ENCODE measurements at places on chromosomes 2 and 18.

GRCh38 chr18:68417166-68417799, 297.6 kb downstream of the TMX3 start:
- no peak for DNase-seq

- no peak for DNase-seq
Observed at GRCh38 chr2:167430447-167430846, 542.2 kb downstream of the XIRP2 start.

DNA sequence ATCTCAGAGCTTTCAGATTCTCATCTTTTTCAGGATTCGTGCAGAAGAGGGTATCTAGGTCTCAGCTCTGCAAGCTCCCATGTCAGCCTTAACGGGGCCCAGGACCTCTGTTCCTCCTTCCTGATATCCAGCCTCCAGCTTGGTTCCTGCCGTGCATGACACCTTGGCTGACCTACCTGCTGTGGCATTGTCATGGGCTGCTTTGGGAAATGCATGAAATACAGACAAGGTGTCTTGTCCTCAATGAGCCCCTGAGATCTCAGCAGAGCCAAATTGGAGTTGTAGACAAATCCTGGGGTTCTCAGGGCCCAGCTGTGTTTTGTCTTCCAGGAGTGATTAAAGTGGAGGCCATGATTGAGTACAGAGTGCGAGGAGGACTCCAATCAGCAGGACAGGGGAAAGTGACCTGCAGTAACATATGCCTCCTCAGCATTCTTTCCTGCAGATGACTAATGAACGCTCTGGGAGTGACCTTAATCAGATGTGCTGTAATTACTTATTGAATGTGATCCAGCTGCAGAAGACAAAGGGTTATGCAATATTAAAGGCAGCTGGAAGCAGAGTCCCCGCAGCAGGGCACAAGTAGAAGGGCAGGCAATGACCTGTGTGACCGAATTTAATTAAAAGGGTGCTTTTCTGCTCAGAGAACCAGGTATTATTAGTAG, 141.1 kb downstream of the CCBE1 start:
- no peak for DNase-seq

- DNase-seq = no peak
Observed at GRCh38 chr2:137929519-137929916, 34.8 kb upstream of the HNMT start.

DNA sequence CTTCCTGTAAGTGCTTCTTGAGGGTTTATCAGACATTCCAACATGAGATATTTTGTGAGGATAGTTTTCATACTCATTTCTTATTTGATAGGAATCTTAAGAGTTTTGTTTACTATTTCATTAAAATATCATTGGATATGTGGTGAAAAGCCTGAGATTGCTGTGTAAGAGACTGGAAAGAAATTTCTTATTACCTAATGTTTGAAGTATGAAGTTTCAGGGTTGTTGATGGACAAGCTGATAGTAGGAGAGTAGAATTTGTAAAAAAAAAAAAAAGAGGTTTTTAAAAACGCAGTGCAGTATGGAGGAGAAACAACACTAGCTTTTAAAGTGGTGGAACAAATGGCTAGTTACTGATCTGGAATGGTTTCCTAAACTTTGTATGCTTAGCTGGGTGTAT, 7.7 kb downstream of the EPB41L5 start:
- DNase-seq = no peak

DNA sequence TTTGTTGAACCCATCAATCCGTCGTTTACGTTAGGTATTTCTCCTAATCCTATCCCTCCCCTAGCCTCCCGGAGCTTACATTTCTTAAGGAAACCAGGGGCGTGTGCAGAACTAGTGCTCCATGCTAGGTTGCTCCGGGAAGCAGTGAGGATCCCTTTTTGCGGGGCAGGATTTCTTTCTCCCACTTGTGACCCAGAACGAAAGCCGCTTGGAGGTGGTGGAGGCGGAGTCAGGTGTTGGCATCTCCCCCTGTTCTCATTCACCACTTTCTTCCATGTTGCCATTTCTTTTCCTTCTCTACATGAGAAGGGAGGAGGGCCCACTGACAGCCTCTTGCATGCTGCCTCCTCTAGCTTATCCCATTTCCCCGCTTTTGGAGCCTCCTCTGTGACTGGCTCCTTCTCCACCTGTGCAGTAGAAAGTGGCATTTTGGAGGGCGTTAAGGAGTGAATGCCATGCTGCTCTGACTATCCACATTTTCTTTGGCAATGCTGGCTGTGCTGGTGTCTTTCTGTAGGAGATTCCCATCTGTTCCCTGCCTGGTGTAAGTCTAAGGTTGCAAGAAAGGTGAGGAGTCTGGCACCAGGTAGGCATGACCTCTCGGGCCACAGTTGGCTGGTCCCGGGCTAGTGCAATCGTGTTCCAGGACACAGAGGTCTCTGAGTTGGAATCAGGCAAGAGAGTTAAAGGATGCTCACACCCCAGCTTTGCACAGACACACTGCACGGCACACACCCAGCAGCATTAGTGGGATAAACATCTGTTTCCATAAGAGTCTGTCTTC, 89.5 kb downstream of the ACKR3 start:
- no peak for DNase-seq

DNA sequence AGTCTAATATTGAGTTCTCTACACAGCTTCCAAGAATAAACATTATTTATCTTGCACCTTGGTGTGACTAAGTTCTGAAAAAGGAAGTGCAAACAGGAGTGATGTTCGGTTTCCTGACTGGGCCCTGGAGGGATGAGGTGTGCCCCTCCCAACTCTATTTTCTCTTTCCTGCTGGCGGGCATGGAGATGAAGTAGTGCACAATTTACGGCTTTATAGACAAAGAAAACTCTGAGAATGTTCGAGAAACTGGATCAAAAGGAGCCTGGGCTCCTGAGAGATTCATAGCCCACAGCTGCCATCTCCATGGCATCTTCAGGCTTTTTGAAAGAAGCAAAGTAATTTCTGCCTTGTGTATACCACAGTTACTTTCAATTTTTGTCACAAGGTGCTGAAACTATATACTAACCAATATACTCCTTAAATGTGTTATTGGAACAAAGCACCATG, 22.3 kb downstream of the LRATD1 start:
- DNase-seq = no peak

DNA sequence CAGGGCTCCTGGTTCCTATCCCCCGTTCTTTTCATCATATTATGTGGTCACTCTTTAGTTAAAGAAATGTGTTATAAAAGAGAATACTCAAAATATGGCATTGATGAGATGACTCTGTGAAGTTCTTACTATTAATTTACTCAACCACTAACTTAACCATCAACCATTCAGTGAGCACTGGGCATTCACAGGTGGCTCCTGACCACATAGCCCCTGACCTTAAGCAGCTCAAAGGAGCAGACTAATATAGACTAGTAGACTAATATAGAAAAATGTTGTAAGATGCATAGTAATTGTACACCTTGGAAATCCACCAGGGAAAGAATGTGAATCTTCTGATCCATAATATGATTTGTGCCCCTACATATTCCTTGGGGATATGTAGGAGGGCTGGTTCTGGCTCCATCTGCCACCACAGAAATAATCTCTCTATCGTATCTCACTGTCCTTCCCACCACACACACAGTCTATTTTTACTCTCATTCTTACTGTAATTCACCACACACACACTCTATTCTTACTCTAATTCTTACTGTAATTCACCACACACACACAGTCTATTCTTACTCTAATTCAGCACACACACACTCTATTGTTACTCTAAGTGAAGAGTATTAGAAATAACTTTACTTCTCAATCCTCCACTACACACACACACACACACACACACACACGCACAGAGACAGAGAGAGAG, 188.9 kb upstream of the ITGA4 start:
- DNase-seq = no peak

GRCh38 chr18:40380686-40381439, 1574.2 kb upstream of the PIK3C3 start:
- DNase-seq = no peak

GRCh38 chr2:231680992-231681852, 27.1 kb upstream of the PTMA start:
- DNase-seq = no peak

GRCh38 chr18:3048820-3049349, 35.9 kb upstream of the LPIN2 start:
- DNase-seq = no peak

GRCh38 chr2:26846334-26847306, 1.3 kb upstream of the DPYSL5 start:
- DNase-seq = peak; percentile 55

- DNase-seq = no peak
Observed at GRCh38 chr2:197975931-197976519, 171.6 kb downstream of the PLCL1 start.

DNA sequence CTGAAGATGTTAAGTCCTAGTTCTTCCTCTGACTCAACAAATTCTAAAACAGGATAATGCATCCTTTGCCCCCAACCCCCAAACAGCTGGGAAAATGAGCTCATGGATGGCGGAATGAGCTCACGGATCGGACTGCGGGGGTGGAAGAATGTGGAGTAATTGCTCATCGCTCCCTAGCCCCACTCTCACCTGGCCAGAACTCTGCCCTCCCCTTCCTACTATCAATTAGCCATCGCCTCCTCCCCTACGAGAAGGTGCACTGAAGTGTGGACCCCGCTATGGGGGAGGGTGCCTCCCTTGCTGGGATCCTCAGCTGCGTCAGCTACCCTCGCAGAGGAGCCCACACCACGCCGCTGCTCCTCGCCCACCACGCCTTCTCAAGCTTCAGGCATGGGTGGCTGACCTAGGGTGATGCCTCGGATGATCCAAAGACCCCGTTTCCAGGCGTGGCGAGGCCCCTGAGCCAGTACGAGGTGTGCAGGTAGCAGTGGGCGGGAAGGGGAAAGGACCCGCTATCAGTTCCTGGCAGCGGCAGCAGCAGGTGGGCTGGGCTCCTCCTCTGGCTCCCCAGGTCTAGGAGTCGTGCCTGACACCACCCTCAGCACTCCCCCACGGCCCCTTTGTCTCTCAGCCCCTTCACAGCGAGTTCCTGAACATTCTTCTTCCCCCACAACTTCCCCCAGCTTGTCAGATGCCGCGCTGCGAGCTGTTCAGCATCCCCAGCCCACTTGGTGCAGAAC, 82.1 kb upstream of the POMC start:
- no peak for DNase-seq

DNA sequence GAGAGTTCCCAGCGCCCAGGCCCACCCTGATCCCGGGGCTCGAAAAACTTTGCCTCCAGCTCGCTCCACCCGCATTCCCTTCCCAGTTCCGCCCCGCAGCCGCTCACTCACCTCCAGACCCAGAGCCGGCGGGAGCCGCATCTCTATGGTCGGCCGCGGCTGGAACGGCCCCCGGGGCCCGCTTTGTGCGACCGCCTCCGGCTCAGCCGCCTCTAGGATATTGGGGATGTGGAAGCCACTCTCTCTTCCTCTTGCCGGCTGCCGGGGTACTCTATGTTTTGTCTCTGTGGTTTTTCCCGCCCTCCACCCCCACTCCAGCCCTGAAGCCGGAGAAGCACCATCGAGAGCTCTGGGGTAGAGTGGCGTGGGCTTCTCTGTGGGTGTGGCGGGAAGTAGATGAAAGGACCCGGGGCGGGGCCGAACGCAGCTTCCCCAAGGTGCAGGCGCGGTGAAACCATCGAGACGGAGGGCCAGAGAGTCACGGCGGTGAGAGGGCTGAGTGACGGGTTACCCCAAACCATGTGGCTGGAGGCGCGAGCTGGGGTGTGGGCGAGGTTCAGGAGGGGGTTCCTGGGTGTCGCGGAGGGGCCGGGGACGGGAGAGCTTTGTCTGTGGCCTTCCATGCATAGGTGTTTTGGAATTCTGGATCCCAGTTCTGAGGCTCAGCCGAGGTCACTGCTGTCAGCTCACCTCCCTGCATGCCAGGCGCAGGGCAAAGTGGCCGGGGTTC, at the start of the genes BCS1L and ZNF142:
BCS1L (plus strand) TSS at position 426 of the 730 bp plus-strand sequence. CDS start 1,305 bp downstream, outside the sequence.
ZNF142 (minus strand) TSS at position 366 of the 730 bp plus-strand sequence. CDS start 3,194 bp downstream, outside the sequence.
- DNase-seq = peak; percentile 92

Data from CD8-positive, alpha-beta T cell (primary cell).